ENCODE measurements at places on chromosomes 11 and 22. TPM values are rescaled to one million over a fixed set of nuclear protein-coding genes. Genes with fewer than 3 reads are reported as not detected.

- no peak for DNase-seq
Observed at GRCh38 chr11:128552783-128553661, 34.3 kb downstream of the ETS1 start.

The PPARA gene
- total RNA-seq = 5.9 TPM

DNA sequence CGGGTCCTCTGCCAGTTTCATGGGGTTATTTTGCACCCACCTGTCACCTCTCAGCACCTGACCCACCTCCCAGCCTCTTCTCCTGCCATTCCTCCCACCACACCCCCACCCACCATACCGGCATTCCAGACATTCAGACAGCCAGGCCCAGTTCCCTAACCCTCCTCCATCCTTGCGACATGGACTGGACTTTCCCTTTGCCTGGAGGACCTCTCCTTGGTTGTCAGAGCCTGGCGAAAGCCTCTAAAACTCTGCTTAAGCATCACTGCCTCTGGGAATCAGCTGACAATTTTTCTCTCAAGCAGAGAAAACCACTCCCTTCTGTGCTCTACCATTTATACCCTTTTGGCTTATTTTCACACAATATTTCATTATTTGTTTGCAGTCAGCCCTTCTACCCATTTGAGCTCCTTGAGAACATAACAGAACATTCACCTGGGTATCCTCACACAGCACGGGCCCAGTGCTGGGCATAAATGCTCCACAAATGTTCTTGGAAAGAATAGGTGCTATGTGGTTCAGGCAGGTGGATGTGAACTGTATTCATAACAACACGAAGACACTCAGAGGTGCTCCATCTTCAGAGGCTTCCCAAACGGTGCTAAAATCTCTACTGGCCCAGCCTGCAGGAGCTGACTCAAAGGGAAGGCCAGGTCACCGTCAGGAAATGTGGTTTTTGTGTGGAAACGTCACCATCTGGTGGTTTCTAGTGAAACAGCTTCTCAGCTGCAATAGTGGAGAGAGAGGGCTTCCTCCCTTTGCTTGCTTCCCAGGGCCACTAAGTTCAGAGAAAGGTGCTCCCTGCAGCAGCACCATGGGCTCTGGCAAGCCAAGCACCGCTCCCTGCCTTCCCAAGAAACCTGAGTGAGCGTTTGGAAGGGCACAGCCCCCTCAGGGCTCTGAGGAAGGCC lies 10.4 kb downstream of the SPATA19 start:
- peak; percentile 22 for DNase-seq

GRCh38 chr11:25981998-25982397 lies 349.9 kb upstream of the ANO3 start:
- DNase-seq = no peak

The KLHL35 gene
- total RNA-seq = not detected

DNA sequence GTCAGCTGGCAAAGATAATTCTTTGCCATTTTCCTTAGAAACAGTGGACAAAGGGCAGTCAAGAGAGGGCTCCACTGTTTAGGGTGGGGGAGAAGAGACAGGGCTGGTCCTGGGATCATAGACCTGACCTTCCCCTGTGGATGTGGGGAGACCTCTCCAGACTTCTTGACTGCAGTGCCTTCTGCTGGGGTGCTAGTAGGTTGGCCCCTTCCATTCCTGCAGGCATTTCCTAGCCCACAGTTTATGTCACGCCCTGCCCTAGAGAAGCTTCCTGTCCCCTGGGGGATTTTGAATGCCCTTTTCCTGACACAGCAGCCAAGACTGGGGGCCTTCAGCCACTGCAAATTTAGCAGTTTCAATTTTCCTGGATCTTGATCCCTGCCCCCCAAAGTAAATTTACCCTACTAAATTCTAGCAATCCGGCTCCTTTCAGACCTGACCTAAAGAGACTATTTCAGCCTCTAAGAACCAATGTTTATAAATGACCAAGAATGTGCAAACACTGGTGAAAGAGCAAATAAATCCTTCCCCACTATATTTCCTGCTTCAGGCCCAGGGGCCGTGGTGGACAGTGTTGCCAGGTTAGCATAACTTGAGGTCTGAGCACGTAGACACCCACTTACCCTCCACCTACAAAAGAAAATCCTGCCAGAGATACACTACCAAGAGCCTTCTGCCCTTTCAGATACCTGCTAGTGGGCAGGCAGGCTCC lies 58.4 kb downstream of the PPFIBP2 start:
- no peak for DNase-seq

The C11orf87 gene
- total RNA-seq = not detected

The BATF2 gene
- total RNA-seq = 8.7 TPM

GRCh38 chr22:40237241-40237640 lies 59.5 kb downstream of the TNRC6B start:
- DNase-seq = no peak

DNA sequence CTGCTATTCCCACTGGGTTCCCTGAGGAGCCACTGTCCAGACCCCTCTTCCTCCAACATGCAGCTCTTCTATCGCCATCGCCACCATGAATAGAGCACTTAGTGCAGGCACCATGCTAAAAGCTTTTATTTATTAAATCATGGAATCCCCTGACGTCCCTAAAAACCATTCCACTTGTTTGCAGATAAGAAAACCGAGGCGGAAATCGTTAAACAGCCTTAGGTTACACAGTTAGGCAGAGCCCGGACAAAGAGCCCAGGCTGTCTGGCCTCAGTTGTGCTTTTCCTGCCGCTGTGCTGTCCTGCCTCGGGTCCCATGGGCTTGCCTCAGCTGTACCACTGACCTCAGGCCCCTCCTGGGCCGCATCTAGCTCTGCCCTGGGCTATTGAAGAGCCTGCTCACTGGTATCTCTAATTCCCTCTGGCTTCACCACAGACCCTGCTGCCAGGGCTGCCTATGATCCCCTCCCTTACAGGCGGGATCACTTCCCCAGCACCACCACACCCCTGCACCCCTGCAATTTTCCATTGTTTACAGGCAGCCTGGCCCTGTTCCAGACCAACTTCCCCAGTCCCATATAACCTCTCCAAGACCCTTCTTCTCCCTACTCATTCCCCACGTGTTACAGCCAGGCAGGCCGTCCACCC lies 13.0 kb upstream of the TUB start:
- DNase-seq = no peak

The SCGB2A2 gene
- not detected for total RNA-seq

DNA sequence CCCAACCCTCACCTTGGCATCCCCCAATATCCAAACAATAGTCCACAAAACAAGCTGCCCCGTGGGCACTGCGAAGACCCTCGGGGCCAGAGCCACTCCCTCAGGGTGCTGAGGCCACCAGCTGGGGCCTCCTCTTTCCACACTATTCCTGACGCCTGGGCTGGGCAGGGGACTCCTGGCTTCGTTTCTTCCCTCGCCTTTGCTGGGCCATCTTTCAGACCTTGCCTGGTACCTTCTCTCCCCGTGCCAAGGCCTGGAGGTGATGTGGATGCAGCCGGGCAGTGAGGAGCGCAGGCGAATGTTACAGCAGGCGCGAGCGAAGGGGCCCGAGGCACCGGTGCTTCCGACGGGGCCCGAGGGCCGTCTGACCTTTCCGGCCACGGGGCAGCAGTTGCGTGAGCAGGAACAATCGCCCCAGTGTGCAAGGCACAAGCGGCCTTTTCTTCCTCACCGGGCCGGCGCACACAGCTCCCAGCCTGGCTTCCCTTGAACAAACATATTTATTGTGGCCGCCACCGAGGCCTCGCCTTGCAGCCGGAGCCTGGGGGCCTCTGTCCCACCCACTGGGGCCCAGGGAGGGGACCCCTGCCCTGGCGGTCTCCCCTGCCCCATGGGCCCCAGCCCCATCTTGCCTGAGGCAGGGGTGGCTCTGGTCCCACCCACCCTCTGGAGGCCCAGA lies 32.6 kb upstream of the KCNQ1OT1 start:
- no peak for DNase-seq

DNA sequence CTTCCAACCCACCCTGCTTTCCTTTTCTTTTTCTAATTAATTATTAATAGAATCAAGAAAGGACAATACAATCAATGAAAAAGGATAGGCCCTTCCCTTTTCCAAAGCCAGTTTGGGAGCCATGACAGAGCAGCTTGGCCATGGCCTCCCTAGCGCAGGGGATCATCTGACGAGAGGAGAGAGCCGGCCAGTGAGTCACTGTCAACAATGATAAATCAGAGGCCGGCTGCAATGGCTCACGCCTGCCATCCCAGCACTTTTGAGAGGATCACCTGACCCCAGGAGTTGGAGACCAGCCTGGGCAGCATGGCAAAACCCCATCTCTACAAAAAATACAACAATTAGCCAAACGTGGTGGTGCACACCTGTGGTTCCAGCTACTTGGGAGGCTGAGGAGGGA lies 27.5 kb upstream of the KRTAP5-7 start:
- no peak for DNase-seq

DNA sequence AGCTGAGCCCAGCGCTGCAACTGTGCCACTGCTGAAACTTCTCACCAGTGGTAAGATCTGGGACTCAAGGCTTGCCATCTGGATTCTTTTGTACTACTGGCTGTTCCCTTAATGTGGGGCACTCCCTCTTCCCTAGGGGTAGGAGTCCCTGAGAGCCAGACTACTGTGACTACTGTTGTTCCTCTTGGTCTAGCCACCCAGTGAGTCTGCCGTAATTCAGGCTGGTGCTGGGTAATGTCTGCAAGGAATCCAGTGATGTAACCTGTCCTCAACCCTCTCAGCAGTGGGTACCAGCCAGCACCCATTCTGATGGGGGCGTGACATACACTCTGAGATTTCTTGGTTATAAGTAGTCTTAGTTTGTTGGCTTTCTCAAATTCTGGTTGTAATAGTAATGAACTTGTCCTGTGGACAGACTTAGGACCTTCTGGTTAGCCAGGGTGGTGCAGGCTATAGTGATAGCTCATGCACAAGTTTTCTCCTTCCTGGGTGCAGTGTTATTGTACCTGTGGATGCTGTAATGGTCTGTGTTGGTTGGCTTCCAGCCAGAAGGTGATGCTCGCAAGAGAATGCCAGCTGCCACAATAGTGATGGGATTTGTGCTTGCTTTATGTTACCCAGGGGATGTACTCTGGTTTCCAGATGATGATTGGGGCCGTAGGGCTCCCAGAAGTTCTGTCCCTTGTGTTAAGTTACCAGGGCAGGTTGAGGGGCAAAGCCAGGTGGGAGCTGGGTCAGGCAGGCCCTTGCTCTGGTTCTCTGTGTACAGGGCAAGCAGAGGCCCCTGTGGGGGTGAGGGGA lies 65.5 kb downstream of the ARHGAP42 start:
- DNase-seq = no peak

The NPTXR gene
- total RNA-seq = 3.0 TPM

DNA sequence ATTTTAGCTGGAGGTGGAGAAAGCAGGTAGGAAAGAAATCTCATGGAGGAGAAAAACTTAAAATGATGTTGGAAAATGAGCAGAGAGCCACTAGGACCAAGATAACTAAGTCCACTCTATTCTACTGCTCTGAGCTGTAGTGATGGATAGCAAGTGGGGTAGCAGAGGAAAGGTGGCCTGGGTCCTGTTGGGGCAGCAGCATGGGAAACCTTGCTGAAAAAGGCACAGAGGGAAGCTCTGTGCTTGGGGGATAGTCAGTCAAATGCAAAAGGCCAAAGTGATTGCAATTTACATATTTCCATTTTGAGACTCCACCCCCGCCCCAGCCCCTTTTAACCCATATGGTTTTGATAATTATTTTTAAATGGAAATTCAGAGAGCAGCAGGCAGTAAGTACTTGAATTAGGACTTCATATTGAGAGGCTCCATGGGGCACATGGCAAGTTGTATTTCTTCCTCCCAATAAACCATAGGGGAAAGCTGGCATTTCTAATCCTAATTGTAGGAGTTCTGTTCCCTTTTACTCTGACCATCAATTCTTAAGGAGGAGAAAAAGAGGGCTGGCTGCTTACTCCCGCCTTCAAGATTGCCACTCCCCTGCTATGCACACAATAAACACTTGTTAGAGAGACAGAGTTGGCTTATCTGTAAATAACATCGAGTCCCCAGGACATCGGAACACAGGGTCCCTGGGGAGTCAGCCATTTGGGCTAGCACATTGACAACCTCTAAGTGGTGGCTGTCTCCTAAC lies 1341.5 kb upstream of the TENM4 start:
- DNase-seq = no peak

The CDKN1C gene
- 21.1 TPM for total RNA-seq

The TRIM6 gene
- total RNA-seq = 7.2 TPM

DNA sequence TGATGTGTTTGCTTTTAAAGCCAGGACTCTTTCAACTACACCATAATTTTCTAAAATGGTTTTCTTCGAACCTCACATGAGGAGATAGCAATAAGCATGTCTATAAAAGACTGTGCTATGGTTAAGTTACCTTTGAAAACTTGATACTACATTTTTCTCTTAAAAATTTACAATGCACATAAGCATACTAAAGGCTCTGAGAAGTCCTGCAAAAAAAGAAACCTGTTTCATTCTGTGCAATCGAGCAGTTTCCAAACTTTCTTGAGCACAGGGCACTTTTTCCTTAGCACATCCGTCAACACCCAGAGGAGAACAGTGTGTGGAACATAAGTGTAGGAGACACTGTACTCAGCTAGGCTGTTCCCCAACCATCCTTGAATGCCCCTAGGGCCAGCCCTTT lies 144.1 kb upstream of the ARHGAP20 start:
- no peak for DNase-seq

DNA sequence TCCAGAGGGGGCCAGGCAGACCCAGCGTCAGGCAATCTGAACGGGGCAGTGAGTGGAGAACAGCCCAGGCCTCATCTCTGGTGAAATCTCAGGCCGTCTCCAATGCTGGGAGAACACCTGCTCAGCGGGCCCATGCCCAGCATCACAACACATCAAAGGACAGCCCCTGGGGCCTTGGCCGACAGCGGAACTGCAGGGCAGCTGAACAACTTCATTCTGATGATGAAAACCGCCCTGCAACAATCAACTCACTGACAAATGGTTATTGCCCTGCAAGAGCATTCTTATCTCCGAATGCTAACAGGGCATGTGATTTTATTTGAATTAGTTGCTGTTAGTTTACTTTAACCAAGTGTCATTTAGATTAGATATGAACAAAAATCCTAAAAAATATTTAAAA lies 14.6 kb downstream of the CELSR1 start:
- DNase-seq = no peak

- no peak for DNase-seq
Observed at GRCh38 chr11:26149585-26149984, 182.3 kb upstream of the ANO3 start.

DNA sequence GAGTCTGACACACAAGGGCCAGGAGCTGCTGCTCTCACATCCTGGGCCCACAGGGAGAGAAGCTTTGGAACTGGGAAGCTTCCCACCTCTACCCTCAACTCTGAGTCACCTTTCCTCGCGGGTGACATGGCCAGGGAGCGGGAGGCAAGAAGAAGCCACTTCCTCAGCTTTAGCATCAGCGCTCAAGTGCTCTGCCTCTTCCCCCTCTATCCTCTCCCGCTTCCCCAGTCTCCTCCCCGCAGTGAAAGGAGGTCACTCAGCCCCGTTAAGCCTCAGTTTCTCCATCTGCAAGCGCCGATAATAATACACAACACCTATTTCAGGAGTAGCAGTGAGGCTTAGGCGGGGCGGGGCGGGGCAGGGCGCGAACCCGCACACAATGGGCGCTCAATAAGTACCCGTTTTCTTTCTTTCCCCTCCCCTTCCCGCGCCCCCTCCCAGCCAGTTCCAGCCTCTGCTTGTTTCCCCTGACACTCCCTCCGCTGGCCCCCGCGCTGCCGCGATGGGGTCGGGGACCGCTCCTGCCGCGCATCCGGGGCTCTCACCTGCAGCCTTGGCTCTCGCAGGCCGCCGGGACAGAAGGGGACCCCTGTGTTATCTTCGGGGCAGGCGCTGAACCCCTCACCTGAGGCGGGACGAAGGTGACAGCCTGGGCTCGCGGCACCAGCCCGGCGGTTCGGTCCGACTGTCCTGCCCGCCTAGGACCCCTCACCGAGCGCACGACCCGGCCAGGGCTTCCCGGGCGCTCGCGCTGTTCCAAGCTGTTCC lies 892 bp downstream of the GDPD5 start:
- DNase-seq = peak; percentile 33

All from K562 (cell line).